ENCODE measurements at places on chromosomes 11 and 22. TPM values are rescaled to one million over a fixed set of nuclear protein-coding genes. Genes with fewer than 3 reads are reported as not detected.

DNA sequence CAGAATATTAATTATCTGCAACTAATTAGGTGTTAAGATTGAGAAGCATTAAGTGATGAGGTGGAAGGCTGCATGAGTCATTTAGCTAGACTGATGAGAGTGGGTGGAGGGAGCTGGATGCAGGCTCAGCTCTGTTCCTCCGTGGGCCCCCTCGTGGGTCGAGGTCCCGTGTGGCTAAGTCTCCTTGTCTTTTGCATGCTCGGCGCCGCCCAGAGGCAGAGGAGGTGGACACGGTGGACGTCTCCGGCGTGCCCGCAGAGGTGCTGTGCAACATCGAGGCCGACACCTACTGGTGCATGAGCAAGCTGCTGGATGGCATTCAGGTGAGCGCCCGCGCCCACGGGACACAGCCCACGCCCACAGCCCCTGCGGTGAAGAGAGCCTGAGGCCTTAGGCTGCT lies 211.6 kb downstream of the TBC1D22A start:
- no peak for DNase-seq

GRCh38 chr22:37419969-37420685 lies 7.2 kb downstream of the ELFN2 start:
- DNase-seq = no peak

DNA sequence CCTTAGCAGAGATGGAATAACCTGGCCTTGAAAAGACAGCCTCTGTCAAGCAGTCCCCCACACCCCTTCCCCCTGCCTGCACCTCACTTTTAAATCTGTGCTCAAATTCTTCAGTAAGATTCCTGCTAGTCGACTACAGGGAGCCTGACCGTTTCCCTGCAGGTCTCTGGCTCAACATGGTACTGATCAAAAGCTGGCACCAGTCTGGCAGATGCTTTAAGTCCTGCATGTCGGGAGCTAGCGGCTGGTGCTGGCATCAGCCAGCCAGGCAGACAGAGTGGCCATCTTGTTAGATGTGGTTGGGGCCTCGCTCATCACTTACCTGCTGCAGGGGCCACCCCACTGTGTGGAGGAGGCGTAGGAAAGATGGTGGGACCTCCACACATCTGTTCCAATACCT lies 204.4 kb upstream of the SORL1-AS1 start:
- no peak for DNase-seq

DNA sequence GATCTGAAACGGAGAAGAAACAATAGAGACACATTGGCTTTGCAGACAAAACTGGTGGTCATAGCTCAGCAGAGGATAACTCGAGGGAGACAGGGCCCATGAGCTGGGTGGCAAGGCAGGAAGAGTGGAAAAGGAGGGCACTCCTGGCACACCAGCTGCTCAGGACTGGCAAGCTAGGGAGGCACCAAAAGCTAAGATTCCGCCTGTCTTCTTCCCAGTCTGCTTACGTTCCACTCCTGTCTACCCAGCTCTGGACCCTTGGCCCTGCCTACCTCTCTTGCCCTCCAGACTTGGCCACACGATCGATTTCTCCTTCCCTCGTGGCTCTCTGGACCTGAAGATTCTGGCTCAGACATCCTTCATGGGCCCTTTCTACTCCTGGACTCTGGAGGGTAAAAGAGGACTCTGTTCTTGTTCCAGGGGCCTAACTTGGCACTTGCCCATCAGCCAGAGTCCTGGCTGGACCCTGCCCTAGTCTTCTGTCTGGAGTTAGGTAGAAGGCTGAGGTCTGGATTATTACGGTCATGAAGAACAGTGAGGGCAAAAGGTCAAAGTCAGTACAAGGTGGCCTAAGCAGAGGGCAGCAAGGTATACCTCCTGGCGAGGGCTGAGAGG lies 115.2 kb upstream of the PITPNB start:
- DNase-seq = no peak

DNA sequence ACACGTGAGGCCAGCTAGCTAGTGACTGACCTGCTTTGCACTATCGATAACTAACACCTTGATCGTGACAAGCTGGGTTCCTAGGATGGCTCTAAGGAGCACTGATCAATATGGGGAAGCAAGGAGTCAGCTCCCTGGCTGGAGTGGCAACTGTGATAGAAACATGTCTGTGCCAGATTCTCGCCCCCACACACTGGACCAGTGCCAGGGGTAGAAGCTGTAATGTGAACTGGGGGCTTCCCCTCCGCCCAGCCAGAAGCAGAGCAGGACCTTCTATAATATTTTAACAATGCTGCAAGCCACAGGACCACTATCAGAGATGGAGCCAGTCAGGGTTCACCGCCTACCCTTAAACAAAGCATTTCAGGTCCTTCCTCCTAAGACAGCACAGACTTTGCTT lies 96.5 kb downstream of the DSCAML1 start:
- DNase-seq = no peak

The RAB3IL1 gene
- total RNA-seq = 79.2 TPM

DNA sequence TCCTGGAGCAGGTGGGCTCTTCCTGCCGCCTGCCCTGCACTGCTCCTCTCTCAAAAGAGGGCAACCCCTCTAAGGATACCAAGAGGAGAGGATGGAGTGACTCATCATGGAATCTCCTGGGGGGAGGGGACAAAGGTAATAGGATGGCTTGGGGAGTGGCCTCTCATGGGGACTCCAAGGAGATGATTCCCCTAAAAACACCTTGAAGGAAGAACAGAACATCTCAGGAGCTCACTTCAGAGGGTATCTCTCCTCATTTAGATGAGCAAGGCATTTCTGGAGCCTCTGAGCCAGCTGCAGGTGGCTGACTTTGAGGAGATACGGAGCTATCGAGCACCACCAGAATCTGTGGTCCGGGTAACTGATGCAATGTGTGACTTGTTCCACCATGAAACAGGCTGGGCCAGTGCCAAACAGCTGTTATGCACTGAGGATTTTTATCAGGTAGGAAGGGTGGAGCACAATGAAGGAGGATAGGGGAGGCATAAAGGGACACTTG lies 40.2 kb downstream of the RRP8 start:
- DNase-seq = no peak

The RHOD gene
- total RNA-seq = 15.9 TPM

The CDC45 gene
- 0.98 TPM for total RNA-seq

DNA sequence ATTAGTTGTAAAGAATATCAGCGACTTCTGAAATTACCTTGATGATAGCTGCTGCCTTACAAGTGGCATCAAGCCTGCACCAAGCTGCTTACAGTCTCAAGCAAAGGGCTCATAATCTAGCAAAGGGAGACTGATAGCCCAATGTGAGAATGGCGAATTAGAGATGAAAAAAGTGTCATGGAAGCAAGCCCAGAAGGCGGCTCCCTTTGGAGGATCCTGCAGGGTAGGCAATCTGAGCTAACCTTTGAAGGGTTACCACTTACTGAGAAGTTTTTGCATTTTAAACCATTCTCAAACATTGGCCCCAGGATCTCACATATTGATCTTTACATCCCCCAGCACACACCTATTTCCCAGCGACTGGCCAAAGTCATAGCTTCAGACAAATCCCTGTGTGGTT lies 18.5 kb downstream of the GAB2 start:
- no peak for DNase-seq

DNA sequence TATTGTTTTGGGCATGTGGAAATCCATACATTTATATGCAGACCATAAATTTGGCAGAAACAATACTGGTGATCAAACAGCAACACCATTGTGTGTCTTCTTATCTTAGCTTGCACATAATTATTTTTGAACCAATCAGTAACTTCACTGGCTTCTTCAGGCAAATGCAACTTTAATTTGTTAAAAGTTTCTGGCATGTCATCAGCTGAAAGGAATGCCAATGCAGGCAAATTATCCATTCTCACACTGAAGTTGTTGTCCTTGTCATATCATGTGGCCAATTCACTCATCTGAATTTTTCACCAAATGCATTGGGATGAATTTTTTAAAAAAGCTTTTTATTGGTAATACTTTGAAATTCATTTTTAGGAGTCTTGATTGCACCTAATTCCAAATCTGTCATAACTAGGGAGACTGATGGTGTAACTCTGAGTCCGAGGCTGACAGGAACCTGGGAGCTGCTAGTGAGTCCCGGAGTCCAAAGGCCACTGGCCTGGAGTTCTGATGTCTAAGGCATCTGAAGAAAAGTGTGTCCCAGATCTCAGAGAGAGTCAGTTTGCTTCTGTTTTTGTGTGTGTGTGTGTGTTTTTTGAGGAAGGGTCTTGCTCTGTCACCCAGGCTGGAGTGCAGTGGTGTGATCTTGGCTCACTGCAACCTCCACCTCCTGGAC lies 17.4 kb upstream of the OR10V1 start:
- DNase-seq = no peak

- DNase-seq = no peak
Measured at GRCh38 chr11:91263496-91264365, 960.9 kb upstream of the FAT3 start.

GRCh38 chr11:66892911-66893310 lies 36.0 kb downstream of the LRFN4 start:
- DNase-seq = no peak

GRCh38 chr22:50612528-50613221 lies 12.1 kb downstream of the MAPK8IP2 start:
- DNase-seq = no peak

DNA sequence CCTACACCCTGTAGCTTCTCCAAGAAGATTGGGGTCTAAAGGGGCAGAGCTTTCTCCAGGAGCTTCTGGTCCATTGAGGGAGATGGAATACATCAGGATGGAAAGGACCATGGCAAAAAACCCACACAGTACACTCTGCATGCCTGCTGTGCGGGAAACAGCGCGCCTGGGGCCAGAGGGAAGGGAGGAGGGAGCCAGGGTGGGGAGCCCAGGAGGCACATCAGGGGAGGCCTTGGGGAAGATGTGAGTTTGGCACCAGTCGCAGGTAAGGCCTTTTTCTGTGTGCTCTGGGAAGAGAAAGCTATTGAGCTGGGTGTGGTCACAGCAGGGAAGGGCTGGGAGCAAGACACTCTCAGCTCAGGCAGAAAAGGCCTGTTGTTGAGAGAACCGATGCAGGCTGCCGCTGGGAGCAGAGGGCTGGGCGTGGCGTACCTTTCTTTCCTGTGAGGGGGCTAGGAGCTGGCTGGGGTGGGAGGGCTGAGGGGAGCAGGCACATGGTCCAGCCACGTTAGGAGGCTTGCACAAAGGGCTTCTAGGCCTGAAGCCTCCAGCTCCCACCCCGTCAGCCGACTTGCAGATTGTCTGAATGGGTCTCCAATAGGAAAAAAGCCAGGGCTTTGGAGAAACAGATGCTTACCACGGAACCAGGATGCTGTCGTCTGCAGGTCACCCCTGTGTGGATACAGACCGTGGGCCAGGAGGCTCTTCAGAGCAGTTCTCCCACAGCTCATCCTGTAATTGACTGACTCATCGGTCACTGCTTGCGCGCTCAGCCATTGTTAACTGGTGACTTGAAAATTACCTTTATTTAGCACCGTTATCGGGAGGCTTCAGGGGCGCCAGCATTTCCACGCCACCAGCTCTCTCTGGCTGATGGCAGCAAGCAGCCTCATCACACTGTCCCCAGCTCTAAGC lies 237.3 kb downstream of the ST3GAL4 start:
- DNase-seq = no peak

GRCh38 chr11:86395061-86395551 lies 20.4 kb downstream of the CCDC81 start:
- no peak for DNase-seq

The LARGE2 gene
- total RNA-seq = not detected

The CLMP gene
- total RNA-seq = 89.0 TPM

GRCh38 chr11:63756919-63757761 lies 11.4 kb downstream of the ZFTA start:
- no peak for DNase-seq

The ANO5 gene
- total RNA-seq = 1.0 TPM

The BRD1 gene
- 44.6 TPM for total RNA-seq

GRCh38 chr11:30774496-30775232 lies 188.5 kb upstream of the MPPED2 start:
- DNase-seq = no peak

- no peak for DNase-seq
Measured at GRCh38 chr11:79150320-79150719, 290.5 kb downstream of the TENM4 start.

The GGTLC3 gene
- total RNA-seq = not detected
